ENCODE measurements at places on chromosomes 4 and X. TPM values are rescaled to one million over a fixed set of nuclear protein-coding genes. Genes with fewer than 3 reads are reported as not detected.
A peak's percentile ranks its signal among the peaks of the same experiment; 100 is the strongest.

GRCh38 chrX:123222920-123223319 is 38.8 kb downstream of the GRIA3 start:
- H3K4me1 ChIP-seq = no peaks in the 10 kb centered on the region
- H3K4me3 ChIP-seq = no peak overlapping the region
- H3K27ac ChIP-seq = no peak overlapping the region
- H3K36me3 ChIP-seq = no peaks in the 10 kb centered on the region

DNA sequence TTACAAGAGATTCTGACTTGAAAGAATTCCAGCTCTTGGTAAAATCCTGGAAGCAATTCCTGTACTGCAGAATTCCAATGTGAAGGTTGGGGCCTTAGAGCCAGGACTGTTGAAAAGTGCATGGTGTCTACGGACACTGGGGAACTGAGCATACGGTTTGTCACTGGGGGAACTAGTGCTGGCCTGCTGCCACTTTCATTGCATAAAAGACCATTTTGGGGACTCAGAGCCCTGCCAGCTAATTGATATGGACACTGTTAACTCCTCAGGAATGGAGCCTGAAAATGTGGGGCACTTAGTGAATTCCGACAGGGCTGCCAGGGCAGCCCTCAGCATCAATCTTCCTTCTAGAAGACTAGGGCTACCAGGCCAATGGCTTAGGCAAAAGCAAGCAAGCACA is 55.9 kb downstream of the AMOT start:
- no peaks in the 10 kb centered on the region for H3K4me1 ChIP-seq
- DNase-seq = no peak
- H3K27me3 ChIP-seq = no peaks in the 10 kb centered on the region

DNA sequence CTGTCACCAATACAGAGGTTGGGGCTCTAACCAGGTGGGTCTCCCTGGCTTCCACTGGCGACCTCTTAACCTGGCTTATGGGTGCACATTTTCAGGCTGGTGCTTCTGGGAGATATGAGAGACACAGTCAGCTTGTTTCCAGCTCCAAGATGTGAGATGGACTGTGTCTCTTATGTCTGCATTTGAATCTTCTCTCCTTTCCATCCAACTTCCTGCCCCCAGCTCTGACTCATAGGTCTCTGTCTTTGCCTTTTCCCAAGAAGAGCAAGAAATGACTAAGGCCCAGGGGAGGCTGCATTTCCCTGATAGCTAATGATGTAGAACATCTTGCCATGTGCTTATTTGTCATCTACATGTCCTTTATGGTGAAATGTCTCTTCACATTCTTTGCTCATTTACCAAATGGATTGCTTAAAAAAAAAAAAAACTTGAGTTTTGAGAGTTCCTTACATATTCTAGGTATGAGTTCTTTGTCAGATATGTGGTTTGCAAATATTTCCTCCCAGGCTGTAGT is 3.2 kb upstream of the UXT start:
- H3K36me3 ChIP-seq = peaks cover 2% of the 10 kb centered on the region
- peak overlapping the region; percentile 98 for H3K27ac ChIP-seq
- no peaks in the 10 kb centered on the region for H3K27me3 ChIP-seq

- no peaks in the 10 kb centered on the region for H3K27me3 ChIP-seq
- H3K36me3 ChIP-seq = no peaks in the 10 kb centered on the region
- H3K4me1 ChIP-seq = no peaks in the 10 kb centered on the region
- DNase-seq = no peak
- H3K27ac ChIP-seq = no peak overlapping the region
These were observed 1274.8 kb upstream of the ADGRL3 start for GRCh38 chr4:59925290-59925689.

DNA sequence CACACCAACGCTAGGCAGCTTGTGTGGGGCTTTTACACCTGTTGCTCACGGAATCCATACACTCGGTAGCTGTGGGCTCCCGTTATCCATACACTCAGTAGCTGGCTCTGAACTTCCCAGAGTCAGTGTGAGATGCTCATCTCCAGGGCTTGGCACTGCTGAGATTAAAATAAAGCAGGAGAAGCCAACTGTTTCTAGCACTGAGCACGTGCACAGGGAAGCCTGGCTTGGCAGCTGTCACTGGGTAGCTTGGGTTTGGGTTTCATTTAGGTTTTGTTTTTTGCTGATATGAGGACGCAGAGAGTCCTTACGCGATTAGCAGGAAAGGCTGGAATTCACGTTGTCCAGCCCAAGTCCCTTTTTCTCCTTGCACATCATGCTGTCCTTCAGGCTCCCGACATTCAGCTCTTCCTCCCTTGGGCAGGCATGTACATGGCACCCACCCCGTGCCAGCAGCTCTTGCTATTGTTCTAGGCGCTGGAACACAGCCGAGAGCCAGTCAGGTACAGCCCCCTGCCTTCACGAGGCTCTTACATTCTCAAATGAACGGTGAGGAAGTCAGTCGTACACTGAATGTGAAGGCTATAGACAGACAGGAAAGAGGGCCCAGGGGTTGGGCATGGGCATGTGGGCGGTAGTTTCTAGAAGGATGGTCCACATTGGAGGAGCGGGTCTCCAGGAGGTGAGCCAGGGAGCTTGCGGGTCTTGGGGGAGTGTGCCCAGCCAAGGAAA is 25.9 kb downstream of the NSG1 start:
- no peak overlapping the region for H3K4me3 ChIP-seq
- no peak for DNase-seq
- peaks cover 11% of the 10 kb centered on the region for H3K36me3 ChIP-seq
- peaks cover 7% of the 10 kb centered on the region for H3K4me1 ChIP-seq

DNA sequence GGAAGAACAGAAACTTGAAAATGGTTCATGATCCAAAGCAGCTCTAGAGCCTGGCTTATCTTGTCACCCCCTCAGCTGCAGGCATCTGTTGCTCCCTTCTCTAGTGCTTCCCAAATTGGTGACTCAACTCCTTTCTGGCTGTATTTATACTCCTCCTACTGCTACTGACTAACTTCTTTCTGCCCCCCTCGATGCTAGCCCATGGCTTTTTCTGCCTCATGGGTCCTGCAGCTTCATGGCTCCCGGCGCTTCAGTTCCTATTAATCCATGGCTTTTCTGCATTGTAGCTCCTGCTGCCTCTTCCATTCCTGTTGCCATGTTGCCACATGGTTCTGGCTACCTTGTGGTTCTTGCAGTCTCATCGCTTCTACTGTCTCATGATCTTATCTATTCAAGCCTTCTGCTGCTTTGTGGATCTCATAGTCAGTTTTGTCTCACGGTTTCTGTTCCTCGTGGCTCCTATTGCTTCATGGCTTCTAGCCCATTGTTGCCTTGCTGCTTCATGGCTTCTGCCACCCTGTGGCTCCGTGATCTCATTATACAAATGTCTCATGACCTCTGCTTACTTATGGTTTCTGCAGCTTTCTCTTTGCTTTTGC is 48.1 kb downstream of the SMC1A start:
- H3K27ac ChIP-seq = no peak overlapping the region
- DNase-seq = no peak
- H3K36me3 ChIP-seq = peaks cover 7% of the 10 kb centered on the region
- no peak overlapping the region for H3K4me3 ChIP-seq
- H3K27me3 ChIP-seq = no peaks in the 10 kb centered on the region

GRCh38 chr4:107900508-107900907 is 30.8 kb upstream of the CYP2U1 start:
- peaks cover 26% of the 10 kb centered on the region for H3K27me3 ChIP-seq
- no peak overlapping the region for H3K4me3 ChIP-seq
- H3K4me1 ChIP-seq = peaks cover 5% of the 10 kb centered on the region
- H3K27ac ChIP-seq = no peak overlapping the region
- peaks cover 3% of the 10 kb centered on the region for H3K36me3 ChIP-seq

DNA sequence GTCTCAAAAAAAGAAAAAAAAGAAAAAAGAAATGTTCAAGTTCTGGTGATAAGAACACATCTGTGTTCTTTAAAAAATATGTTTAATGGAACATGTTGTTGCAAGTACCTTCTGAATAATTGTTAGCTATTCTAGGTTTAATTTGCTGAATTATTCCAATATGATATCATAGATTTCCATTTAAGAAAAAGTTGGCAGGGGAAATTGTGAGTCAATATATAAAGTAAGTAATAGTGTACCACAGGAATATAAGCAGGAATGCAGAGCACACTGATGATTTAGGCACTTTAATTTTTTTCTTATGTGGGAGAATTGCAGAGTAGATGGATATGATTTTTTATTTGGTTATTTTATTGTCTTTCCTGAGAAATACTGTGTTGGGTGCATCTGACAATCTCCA is 190.7 kb downstream of the RPA4 start:
- no peak for DNase-seq
- no peak overlapping the region for H3K27ac ChIP-seq
- H3K27me3 ChIP-seq = no peaks in the 10 kb centered on the region
- no peaks in the 10 kb centered on the region for H3K4me1 ChIP-seq

- no peak overlapping the region for H3K4me3 ChIP-seq
- peak; percentile 11 for DNase-seq
- H3K27me3 ChIP-seq = no peaks in the 10 kb centered on the region
These were observed 5.0 kb downstream of the NAF1 start for GRCh38 chr4:163161536-163162205.

Gene PIGA
- total RNA-seq = 31.1 TPM

Gene USP11
- total RNA-seq = 27.7 TPM

Gene CT45A1
- not detected for total RNA-seq

Gene PRSS12
- not detected for total RNA-seq
